H4 (cell line): ENCODE measurements at places on chromosomes 12 and 14. TPM values are rescaled to one million over a fixed set of nuclear protein-coding genes. Genes with fewer than 3 reads are reported as not detected.
A peak's percentile ranks its signal among the peaks of the same experiment; 100 is the strongest.

The STAT6 gene
- 9.3 and 17.9 TPM in 2 replicates for total RNA-seq

DNA sequence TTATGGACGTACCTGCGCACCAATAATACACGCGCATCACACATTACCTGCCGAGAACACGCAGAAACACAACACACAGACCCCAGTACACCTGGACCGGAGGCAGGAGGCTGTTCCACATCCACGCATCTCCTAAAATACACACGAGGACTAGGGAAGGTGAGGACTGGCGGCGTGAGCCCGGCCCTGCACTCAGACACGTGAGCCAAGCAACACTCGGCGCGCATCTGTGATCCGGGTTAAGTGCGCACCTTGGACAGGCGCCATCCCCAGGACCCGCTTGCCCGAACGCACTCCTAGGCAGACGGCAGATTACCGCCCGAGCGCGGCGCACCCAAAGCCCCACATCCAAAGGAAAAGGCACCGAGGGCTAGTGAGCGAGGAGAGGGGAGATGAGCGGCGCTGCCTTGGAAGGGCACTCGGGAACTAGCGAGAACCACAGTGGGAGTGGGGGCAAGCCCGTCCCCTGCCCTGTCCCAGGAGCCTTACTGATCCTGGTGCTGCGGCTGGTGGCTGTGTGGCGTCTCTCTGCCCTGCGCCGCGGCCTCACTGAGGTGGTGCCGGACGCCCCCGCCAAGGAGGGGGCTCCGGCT, 417 bp downstream of the GLS2 start:
- DNase-seq: no peak

DNA sequence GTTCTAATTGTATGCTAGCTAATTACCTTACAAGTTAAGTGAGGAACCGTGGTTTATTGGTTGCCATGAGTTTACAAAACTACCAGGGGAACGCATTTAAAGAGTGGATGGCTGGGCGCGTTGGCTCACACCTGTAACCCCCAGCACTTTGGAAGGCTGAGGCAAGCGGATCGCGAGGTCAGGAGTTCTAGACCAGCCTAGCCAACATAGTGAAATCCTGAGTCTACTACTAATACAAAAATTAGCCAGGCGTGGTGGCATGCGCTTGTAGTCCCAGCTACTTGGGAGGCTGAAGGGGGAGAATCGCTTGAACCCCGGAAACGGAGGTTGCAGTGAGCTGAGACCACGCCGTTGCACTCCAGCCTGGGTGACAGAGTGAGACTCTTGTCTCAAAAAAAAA, 2.2 kb downstream of the EIF5 start:
- DNase-seq: no peak

The FGD4 gene
- 1.4 and 2.2 TPM in 2 replicates for total RNA-seq

DNA sequence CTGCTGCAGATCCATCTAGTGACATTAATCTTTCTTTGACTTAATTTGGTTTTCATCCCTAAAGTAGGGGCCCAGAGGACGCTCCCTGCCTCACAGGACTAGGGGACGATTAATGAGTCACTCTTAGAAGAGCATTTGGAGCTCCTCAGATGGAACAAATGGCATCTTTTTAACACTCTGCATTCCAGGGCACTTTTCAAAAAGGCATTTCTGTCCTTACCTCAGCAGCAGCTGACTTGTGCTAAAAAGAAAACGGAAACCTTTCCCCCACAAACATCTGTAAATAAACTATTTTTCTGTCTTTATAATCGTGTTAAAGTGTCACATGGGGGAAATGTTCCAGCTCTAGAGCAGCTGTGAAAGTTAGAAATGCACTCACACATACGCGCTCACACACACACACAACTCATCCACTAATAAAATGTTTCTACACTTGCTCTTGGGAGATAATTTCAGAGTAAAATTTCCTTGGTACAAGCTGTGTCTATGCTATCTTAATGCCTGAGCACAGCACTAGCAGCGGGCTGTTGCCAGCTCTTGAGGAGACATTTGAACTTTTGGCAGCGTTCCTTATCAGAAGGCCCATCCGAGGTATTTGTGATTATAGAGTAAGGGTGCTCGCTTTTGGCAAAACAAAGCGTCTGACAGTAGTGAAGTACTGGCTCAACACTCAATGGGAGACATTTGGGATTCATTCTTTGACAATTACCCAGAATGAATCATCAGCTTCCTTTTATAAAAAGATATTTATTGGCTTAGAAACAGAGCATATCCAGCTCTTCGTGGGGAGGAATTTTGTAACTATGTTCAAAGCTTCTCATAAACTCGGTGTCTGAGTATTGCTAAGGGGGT, 141.3 kb downstream of the PLXNC1 start:
- no peak for DNase-seq

The PEX5 gene
- total RNA-seq: 27.6 and 39.2 TPM in 2 replicates

The RHNO1 gene
- total RNA-seq: 71.0 and 94.6 TPM in 2 replicates

The TWF1 gene
- 118 and 143 TPM in 2 replicates for total RNA-seq

DNA sequence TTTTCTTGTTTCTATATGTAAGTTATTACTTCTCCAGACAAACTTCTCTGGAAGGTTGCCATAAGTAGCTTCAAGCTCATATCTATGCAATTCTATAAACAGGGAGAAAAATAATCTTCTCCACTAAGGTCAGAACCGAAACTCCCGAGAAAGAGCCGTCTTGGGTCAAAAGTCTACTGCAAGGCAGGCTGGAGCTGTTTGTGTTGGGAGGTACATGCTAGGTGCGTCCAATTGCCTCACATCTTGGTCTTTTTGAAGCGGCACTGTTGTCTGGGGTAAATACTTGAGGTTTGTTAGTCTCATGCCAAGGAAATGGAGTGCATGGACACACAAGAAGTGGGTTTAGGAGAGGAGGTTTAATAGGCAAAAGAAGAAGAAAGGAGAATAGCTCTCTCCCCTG, 674.7 kb upstream of the TMEM132C start:
- no peak for DNase-seq

The DCP1B gene
- total RNA-seq: 25.7 and 32.4 TPM in 2 replicates

The NEUROD4 gene
- total RNA-seq: not detected in 2 replicates

DNA sequence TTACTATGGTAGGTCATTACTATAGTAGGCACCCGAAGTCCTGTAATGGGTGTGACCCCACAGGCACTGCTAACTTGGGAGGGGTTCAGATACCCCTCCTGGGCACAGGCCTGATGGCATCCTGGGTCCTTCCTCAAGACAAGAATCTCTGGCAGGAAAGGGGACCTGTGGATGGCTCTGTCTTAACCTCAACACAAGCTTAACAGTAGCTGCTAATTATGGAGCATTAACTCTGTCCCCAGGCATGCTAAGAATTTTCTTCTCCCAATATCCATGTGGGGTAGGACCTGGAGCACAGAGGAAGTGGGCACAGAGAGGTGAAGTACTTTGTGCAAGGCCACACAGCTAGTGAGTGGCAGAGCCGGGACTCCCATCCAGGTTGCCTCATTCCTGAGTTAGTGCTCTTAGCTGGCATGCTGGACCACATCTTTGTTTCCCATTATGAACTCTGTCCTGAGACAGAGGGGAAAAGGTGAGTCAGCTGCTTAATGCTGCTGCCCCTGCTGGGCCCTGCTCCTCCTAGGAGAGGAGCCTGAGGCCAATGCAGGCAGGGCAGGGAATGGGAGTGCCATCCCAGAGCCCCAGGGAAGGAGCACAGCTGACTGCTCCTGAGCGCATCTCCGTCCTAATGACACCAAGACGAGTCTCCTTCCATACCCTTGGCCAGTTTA, 32.1 kb downstream of the GALNT16 start:
- no peak for DNase-seq

The TESPA1 gene
- total RNA-seq: 1.8 and 11.7 TPM in 2 replicates

GRCh38 chr12:4866299-4866698, 43.4 kb upstream of the KCNA1 start:
- DNase-seq: no peak

- DNase-seq: no peak
Observed at GRCh38 chr14:70602254-70602653, 1.8 kb upstream of the MED6 start.

DNA sequence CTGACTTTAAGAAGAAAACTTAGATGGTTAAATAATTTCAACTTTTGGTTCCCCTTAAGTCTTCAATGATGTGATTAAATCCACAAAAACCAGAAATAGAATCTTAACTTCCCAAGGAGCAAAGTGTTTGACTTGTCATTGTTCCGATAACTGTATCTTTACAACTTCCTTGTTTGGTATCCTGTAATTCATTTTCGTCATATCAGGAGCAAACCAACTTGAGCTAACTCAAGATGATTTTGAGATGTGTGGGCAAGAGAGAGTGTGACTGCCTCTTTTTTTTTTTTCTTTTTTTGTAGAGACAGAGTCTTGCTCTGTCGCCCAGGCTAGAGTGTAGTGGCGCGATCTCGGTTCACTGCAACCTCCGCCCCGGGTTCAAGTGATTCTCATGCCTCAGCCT, 25.3 kb downstream of the DRAM1 start:
- no peak for DNase-seq

GRCh38 chr12:7303230-7303629, 642 bp upstream of the ACSM4 start:
- peak; percentile 62 for DNase-seq

GRCh38 chr14:37232907-37233481, 35.3 kb downstream of the MIPOL1 start:
- peak; percentile 60 for DNase-seq

The CCDC175 gene
- total RNA-seq: not detected in 2 replicates

DNA sequence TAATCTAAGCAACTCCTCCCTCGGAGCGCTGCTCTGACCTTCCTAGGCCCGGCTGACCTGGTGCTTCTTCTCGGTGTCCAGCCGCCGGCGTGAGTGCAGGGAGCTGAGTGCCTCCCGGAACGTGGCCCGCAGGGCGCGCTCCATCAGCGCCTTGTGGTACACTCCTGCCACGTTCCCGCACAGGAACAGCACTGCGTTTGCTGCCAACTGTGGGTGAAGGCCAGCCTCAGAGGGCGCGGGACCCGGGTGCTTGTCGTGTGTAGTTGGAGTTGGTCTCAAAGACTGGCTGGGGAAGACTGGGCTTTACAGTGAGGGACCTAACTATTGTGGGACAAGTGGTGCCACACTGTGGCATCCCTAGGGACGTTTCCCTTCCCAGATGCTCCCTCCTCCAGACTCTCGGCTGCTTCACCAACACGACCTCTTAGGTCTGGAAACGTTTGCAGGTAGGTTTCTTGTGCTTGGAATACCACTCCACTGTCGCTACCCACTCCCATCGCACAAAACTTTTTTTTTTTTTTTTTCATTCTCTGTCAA, 3.1 kb downstream of the ADCY4 start:
- no peak for DNase-seq

DNA sequence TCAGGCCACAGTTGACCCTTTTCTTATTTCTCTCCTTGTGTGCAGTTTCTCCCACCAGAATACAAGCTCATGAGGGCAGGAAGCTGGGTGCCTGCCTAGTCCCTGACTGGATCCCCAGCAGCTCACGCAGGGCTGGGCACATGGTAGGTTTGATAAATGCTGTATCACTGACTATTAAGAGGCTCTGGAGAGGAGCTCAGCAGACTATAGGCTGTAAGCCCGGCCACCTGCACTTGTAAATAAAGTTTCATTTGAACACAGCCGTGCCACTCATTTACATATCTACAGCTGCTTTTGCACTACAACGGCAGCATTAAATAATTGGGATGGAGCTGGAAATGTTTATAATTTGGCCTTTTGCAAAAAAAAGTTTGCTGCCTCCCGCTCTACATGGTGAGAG, 32.0 kb downstream of the CHGA start:
- DNase-seq: no peak

The MUCL1 gene
- not detected in 2 replicates for total RNA-seq

GRCh38 chr12:65093606-65094005, 27.5 kb downstream of the WIF1 start:
- DNase-seq: no peak

The DPF3 gene
- total RNA-seq: 0.06 and 3.2 TPM in 2 replicates

DNA sequence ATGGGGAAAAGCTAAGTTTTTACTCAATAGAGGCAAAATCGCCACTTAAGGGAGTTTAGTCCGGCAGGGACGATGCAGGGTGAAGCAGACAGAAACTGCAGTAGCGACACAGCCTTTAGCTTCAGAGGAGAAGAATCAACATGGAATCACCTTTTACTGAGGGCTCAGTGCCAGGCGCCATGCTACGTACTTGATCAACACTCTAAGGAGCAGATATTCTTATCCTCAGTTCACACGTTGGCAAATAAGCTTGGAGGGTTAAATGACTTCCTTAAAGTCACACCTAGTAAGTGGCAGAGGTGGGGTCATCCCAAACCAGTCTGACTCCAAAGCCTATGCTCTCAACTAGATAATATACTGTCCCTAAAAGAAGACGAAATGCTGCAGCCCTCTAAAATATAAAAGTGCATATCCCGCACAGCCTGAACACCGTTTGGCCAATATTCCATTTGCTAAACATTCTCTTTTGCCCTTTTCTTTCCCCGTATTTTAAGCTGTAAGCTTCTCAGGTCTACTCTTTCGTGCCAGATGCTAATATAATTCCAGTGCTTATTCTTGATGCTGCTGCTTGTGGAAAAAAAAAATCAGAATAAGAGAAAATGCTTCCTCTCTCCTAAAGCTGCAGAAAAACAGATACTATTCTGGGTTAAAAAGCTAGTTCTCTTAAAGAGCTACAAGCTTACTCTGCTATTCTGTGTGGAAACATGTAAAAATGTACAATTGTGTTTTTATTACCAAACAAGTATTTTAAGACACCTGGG, 10.9 kb downstream of the CCDC92 start:
- no peak for DNase-seq

The AKAP3 gene
- total RNA-seq: 1.4 and 1.9 TPM in 2 replicates

GRCh38 chr14:62030387-62030786, 268.2 kb downstream of the SNAPC1 start:
- no peak for DNase-seq

The LHX5 gene
- not detected in 2 replicates for total RNA-seq

DNA sequence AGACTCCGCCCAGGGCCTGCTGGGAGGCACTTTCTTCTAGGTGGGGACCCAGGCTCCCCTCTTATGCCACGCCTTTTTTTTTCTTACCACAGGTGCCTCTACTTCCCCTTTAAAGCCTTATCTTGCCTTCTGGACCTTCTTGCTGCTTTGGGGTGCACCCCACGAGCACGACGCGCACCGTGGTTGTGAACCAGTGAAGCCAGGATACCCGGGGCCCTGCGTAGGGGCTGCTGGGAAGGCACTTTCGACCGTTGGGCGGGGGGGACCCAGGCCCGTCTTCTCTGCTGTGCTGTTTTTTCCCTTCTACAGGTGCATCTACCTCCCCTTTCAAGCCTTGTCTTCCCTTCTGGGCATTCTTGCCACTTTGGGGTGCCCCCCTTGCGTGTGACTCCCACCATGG, 305.4 kb downstream of the ALG10 start:
- DNase-seq: no peak

DNA sequence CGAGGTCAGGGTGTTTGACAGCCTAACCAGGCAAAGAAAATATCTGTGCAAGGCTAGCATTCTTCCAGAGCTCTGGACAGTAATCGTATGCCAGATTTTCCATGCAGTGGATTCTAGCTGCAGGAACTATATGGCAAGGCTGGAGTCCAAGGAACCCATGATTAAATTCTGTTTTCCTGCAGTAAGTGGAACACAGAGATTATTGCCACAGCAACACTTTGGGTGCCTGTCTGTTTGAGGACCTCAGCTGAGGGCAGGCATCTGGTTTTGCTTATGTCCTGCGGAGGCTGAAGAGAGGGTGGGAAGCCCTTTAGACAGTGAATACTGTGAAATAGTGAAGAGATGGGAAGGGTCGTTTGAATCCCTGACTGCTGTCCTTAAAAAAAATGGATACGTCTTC, 104.4 kb downstream of the DAD1 start:
- no peak for DNase-seq

- DNase-seq: no peak
Observed at GRCh38 chr14:97970222-97970621, 1173.0 kb downstream of the VRK1 start.

GRCh38 chr12:130281153-130281799, 56.4 kb upstream of the PIWIL1 start:
- no peak for DNase-seq

The NDUFA12 gene
- 413 and 426 TPM in 2 replicates for total RNA-seq

The PPM1A gene
- total RNA-seq: 22.1 and 24.9 TPM in 2 replicates
